ENCODE measurements at places on chromosomes 4 and X.

DNA sequence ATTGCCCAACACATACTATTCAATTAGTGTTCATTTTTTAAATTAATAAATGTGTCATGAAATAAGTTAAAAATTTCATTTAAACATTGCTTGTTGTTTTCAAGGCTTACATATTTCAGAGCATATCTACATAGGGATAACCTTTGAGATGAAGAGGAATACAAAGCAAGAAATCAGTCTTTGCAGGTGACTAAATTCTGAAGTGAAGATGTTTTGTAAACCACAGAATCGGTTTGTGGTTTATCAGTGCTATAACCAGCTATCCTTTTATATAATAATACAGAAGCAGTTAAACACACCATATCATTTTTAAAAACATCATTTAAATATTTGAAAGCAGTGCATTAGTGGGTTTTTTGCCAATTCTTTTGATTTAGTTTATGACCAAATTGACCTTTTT is 26.9 kb downstream of the FAM241A start:
- DNase-seq: no peak

- DNase-seq: no peak
Observed at GRCh38 chr4:37715889-37716402, 29.8 kb upstream of the RELL1 start.

DNA sequence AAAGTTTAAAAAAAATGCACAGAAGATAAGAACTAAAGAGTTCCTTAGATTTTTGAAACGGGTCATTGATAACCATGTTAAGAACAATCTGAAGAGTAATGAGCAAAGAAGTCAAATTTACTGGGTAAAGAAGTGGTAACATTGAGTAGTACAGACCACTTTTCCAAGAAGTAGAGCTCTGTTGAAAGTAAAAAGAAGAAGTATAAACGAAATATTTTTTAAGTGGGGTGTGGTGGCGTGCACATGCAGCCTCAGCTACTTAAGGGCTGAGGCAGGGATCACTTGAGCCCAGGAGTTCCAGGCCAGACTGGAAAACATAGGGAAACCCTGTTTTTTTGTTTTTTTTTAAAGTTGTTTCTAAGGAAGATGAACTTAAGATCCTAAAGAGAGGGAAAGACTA is 68.5 kb downstream of the UBA6 start:
- no peak for DNase-seq

DNA sequence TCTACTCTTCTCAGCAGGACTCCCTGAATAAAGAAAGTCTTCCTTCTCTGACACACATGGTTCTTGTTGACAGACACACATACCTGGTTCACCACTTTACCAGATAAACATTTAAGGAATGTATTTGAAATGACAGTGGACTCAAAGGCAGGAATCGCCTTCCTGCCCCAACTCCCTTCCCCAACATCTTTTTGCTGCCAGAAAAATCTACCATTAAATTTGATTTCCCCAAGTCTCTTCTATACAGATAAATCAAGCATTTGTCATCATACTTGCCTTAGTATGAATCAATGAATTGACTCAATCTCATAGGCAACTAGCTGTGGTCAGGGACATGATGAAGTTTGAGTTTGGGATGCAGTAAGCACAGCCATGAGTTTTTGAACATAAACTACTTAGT is 23.3 kb upstream of the ANXA5 start:
- peak; percentile 70 for DNase-seq

Data from GM04503 (cell line).